ENCODE measurements at places on chromosomes 2 and 18.

GRCh38 chr18:54396760-54397159 lies 39.1 kb downstream of the C18orf54 start:
- DNase-seq: peak; percentile 51

DNA sequence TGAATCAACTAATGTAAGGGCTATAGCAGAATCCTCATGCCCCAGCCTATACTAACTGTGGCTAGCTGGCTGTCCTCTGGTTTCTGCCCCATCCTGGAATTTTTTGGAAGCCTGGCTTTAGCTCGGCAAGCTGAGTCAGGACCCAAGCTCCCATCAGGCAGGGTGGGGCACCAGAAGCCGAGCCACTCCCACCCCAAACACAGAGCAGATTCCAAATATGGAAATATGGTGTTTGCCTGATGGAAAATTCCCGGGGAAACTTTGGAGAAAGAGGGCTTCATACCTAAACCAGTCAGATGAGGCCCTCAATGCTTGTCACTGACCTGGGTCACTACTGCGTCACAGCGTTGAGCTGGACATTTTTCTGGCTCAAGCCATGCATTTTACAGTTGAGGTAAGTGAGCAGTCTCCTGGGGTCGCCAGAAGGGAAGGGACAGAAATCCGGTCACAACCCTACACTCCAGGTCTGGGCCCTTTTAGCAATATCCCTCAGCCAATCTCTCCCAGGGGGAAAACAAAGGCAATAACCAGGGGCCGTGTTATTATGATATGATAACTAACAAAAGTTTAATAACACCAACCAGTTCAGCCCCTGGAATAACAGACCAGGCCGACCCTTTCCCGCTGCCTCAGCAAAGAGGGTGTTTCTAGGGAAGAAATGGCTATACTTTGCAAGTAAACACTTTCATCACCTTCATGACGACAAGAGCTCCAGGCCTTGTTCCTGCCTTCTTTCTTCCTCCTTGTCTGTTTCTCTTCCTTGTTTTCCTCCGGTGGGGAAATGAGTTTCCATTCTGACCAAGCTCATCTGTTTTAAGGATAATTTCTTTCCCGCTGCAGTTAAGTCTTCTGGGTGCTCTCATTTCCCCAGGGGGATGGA lies 37.7 kb downstream of the PSD4 start:
- peak; percentile 60 for DNase-seq

DNA sequence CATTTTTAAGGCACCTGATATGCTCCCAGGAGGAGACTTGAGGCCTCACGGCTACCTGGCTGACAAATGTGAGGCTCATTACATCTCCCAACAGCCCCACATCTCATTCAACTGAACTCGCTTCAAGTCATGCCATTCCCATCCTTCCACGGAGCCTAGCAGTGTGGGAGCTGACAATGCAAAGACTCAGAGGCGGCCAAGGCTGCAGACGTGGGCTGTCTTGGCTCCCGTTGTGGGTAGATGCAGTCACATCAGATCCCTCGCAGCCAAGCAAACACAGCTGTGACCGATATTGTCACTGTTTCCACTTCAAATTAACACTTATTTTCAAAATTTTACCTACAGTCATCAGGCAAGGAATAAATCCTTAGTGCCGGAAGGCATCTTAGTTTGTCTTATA lies 64.0 kb upstream of the TRIB2 start:
- no peak for DNase-seq

DNA sequence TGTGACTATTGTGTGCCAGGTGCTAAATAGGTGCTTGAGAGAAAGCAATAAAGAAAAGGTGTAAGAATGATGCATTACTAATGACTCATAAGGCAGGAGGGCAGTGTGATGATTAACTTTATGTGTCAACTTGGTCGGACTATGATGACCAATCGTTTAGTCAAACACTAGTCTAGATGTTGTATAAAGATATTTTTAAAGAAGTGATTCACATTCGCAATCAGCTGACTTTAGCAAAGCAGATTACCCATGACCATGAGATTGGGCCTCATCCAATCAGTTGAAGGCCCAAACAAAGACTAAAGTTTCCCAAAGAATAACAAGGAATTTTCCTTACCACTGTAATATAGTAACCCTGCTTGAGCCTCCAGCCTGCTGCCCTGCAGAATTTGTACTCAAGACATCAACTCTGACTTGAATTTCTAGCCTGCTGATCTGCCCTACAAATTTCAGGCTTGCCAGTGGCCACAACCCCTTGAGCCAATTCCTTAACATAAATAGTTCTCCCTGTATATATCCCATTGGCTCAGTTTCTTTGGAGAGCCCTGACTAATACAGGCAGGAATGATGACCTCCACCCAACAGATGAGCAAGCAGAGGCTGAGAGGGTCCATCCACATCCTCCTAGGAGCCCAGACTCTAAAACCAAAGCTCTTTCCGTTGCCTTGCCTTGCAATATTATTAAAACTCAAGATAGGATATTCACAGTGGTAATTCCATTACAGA lies 132.6 kb downstream of the ACTR3 start:
- DNase-seq: no peak

- peak; percentile 98 for DNase-seq
These were observed 8.3 kb upstream of the ZC3H15 start for GRCh38 chr2:186477790-186478189.

GRCh38 chr2:207432453-207432852 lies 97.3 kb upstream of the CREB1 start:
- DNase-seq: no peak

GRCh38 chr2:136874258-136874657 lies 108.9 kb downstream of the THSD7B start:
- DNase-seq: no peak

DNA sequence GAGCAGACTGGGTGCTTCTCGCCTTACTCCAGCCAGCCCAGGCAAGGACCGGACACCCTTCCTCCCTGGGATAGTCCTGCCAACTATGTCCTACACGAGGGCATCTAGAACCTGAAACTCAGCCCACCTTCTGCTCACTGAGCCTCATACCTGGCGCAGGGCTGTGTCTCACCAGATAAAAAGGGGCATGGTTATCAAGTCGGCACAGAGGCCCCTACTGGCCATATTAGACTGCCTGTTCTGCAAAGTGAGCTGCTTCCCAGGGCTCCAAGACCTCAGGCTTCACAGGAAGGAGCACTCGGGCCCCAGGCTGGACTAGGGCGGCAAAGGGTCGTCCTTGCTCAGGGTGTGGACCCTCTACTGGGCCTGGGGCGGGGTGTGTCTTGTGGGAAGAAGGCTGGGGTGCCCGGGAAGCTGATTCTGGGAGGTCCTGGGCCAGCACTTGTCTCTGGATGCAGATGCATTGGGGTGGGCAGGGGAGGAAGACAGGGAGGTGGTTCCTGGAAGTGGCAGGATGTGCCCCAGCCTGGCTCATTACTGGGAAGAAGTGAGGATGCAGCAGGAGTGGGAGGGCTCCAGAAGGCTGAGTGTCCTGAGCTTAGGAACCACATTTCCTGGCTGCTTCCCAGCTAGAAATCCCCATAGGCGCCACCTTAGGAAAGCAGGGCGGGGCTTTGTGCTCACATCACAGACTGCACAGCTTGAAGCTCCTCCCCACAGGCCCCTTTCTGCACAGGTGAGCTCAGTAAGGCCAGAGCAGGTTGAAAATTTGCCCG lies 19.6 kb downstream of the EHD3 start:
- DNase-seq: no peak

DNA sequence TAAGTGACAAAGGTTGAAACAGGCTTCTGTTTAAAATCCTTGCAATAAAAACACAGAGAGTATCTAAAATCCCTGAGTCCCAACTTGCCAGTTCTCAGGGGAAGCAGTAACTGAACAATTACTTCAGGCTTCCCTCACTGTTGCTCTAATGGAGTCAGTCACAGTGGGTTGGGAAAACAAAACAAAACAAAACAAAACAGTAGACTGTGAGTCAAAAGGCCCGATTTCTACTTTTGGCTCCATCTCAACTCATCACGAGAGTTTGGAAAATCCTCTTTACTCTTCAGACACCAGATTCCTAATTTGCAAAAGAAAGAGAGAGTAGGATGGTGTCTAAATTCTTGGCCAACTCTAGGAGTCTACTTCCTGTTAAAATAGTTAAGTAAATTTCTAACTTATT lies 1.1 kb downstream of the FSHR start:
- DNase-seq: no peak

GRCh38 chr2:8529706-8530277 lies 152.1 kb upstream of the ID2 start:
- DNase-seq: no peak

- no peak for DNase-seq
These were observed 2.7 kb upstream of the LCT start for GRCh38 chr2:135839713-135840112.

DNA sequence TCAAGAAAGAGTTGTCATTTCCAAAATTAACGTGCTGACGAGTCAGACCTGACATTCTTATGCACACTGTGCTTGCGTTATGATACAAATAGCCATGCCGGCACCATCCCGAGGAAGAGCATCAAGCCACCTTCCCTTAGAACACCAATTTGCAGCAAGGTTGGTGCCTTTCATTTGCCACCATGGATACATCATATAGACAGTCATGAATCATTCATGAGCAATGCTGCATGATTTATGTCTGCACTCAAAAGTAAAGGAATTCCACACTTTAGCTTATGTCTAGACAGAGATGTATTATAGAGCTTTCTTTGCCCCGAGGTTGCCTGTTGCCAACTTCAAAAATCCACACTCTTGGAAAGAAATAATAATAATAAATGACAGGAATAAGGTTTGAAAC lies 166.9 kb downstream of the VWC2L start:
- no peak for DNase-seq

DNA sequence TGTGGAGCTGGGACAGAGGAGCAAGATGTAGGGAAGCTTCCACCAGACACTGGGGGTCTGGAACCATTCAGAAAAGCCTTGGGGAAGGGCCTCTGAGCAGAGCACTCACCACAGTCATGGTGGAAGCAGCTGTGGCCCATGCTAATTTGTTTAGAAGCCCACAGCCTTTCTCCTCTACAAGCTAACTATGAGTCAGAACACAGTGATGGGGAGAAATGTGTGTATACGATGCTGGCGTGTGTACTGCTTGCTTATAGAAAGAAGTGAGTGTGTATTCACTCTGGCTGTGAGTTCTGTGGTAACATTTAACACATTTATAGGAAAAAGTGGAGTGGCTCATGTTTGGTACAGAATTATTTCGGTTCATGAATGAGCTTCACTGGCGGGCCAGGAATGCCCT lies 157.0 kb upstream of the ACAA2 start:
- DNase-seq: no peak

GRCh38 chr18:51765606-51766360 lies 568.3 kb upstream of the MEX3C start:
- DNase-seq: no peak

GRCh38 chr18:35201256-35201931 lies 39.4 kb upstream of the ZNF397 start:
- no peak for DNase-seq

DNA sequence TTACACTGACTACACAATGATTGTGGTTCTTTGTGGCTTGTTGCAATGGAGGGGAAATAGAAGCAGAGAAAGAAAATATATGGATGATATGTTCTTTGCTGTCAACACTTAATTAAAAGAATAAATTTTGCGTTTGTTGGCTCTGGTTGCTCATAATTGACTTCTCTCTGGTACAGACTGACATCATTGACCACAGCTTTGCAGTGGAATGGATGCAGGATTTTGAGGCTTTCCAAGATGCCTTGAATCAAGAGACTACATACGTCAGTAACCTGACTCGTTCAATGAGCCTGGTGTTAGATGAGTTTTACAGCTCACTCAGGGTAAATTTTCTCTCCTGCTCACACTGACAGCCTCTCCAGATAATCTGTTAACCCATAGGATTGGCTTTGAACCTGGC lies 9.9 kb downstream of the GPN1 start:
- DNase-seq: no peak
